ENCODE measurements at places on chromosomes 5 and 9.
A peak's percentile ranks its signal among the peaks of the same experiment; 100 is the strongest.

DNA sequence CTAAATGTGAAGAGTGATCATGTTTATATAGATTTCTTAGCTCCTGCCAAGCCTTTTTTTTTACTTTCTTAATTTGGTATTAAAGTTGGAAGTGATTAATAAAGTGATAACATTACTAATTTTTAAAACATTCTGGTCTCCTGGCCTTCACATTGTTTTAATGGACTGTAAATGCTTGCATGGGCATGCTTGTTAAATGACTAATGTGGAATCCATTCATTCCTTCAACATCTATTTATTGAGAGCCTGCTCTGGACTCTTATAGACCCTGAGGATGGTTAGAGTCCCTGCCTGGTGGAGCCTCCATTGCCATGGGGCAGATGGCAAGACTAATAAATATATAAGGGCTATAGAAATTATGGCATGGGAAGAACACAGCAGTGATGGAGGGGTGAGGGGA is 103.5 kb downstream of the NTRK2 start:
- no peak for DNase-seq

GRCh38 chr9:25412646-25413045 is 265.6 kb downstream of the TUSC1 start:
- no peak for DNase-seq

DNA sequence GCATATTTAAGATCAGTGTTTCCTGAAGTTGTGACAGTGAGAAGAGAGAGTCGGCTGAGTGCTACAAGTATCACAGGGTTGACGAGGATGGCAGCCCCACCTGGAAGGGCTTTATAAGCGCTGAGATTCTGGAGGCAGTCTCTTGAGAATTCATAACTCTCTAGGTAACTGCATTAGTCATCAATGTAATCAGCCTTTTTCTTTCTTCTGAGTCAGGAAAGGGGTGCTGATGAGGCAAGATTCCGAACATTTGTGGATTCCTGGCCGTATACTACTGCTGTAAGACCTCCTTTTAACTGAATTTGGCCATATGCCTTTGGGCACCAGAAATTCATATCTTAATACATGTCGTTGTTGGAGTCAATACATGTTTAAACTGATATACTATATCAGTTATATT is 6.6 kb upstream of the RNF20 start:
- no peak for DNase-seq

DNA sequence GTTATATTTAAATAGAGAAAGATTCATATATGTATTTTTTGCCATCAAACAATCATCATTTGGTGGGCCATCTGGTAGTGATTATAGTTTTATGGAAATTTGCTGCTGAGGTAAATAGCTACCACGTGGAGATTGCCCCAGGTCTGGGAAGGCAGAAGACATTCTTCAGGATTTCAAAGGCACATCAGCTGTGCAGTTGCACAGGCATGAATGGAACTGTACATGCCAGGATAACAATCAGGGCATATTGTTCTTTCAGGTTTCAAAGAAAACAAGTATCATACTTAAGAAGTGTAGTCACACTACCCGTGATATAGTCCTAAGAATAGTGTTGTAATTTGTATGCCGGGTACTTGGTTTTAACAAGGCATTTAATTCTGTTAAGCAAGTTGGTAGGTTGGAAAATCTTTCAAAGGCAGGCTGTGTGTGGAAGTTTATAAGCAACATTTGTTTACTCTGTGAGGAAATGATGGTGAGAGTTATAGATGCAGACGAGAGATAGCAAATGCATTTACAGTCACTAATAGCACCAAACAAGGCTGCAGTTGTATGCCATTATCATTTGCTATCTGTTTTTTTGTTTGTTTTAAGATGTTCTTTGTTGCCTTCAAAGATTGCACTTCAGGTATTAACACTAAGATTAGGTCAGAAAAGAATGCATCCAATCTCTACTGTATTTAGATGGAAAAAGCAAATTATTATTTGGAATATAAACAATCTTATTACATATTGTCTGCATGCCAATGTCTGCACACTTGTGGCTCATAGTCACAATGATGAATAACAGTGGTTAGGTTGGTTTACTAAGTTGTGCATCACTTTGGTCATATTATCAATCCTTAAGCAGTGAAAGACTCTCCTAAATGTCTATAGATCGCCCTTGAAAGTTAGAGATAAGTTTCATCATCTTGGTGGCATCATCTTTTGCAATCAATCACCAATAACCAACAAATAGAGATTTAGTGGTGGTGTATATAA is 55.3 kb downstream of the RPS23 start:
- DNase-seq, result no peak

GRCh38 chr5:139717221-139717620 is 69.1 kb downstream of the CXXC5 start:
- no peak for DNase-seq

- DNase-seq, result no peak
These were observed 20.1 kb downstream of the DEPDC1B start for GRCh38 chr5:60679816-60680215.

- no peak for DNase-seq
These were observed 76.8 kb upstream of the LMX1B start for GRCh38 chr9:126536841-126537465.

GRCh38 chr5:45171563-45171962 is 362.8 kb downstream of the MRPS30 start:
- no peak for DNase-seq

- peak; percentile 4 for DNase-seq
These were observed 41.9 kb downstream of the BNC2 start for GRCh38 chr9:16828340-16829281.

GRCh38 chr9:1929722-1930244 is 85.4 kb upstream of the SMARCA2 start:
- no peak for DNase-seq

- peak; percentile 47 for DNase-seq
These were observed 6.1 kb upstream of the RNF183 start for GRCh38 chr9:113309204-113309813.

DNA sequence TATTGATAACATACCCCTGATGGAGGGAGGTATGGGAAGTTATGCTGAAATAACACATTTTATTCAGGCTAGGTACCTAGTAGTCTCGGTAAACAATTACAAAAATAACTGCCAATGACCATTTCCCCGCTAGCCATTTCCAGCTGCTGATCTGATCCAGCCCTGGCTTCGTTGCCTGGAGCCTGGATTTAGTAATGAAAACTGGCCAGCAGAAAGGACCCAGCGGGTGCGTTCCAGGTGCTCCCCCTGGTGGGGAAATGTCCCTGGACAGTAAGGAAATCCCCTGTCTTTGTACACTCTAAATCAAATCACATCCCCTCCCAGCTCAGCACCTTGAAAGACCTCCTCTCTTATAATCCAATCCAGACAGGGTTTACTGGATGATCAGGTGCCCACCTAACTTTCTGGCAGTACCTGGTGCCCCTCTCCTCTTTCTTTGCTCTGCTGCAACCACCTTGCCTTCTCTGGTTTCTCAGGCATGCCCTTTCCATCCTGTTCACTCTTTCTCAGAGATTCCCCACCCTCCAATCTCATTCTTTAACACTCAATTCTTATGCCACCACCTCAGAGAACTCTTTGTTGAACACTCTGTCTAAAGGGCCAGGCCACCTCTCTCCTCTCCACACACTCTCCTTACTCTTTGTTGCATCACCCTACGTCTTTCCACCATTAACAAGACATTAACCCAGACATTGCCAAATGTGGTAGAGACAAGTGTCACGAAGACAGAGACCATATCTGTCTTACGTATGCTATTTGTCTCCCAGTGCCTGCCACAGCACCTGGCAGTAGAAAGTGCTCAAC is 50.1 kb upstream of the SMAD5 start:
- DNase-seq, result no peak

GRCh38 chr5:14284392-14285148 is 141.4 kb downstream of the TRIO start:
- no peak for DNase-seq

DNA sequence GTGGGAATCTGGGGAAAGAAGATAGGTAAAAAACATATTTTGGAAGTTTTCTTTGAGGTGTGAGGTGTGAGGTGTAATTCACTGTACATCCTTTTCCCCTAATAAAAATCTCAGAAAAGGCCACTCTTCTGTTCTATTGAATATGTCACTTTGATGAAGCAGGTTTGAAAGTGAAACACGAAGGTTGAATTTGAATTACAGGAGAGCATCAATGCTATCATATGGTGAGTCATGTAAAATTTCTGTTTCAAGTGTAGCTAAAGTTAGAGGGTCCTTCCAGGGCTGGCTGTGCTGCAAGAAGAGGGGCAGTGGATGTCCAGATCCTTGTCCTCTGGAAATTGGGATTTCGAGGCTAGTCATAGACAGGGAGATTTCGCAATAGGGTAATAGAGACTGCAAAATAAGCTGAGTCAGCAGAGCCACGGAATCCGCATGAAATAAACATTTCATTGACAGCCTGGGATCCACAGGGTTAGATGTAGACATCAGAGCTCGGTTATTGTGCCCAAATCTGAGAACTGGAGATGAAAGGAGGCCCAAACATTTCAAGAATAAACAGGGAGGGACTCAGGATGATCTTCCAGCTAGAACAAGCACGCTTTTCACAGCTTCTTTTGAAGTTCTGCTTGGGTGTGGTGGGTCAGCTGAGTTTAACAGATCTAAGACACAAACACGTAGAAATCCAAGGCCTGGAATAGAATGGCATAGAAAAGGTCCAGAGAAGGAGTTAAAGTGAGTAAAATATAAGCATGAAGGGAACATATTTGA is 194.4 kb upstream of the CDKN2B start:
- no peak for DNase-seq

DNA sequence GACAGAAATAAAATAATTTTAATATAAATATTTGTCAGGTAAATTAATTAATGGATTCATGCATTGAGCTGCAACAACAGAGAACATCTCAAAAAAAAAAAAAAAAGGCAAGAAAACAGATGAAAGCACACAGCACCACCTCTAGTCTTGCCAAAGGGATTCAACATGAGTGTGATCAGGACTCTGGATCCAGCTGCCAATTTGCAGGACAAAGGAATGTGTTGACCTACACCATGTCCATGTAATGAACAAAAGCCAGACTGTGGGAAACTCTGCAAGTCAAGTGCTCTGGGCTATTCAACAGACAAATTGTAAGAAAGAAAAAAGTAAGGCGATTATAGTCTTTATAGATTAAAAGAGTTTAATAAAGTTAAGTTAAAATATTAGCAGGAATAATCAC is 769.3 kb downstream of the TLR4 start:
- DNase-seq, result no peak

GRCh38 chr9:116387934-116388698 is 234.5 kb downstream of the PAPPA start:
- no peak for DNase-seq

DNA sequence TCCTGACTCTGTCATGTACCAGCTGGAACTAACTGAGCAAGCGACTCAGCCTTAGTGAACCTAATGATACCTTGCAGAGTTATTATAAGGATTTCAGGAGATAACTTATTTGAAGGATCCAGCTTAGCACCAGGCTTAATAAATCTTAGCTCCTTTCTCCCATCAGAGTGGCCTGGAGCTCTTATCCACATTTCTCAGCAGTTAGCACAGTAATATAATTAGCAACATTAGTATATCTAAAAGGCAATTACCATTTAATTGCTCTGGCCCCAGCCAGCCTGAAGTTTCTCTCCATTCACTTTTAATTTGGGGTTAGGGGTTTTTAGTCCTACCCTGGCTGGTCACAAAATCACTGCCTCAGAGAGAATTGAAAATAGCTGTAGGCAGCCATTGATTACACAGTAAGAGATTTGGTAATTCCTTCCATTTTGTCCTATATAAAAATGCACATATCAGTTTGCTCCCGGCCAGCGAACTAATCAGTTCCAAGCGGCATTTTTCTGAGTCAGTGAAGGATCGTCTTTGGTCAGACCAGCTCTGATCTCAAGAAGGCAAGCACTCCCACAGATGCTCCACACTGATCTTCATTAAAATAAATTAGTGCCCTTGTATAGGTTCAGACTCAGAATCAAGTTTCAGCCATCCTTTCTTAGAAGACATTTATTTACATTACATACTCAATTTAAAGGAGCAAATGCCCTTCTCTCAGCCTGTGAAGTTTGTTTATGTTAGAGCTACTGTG is 56.6 kb downstream of the SNCAIP start:
- no peak for DNase-seq

DNA sequence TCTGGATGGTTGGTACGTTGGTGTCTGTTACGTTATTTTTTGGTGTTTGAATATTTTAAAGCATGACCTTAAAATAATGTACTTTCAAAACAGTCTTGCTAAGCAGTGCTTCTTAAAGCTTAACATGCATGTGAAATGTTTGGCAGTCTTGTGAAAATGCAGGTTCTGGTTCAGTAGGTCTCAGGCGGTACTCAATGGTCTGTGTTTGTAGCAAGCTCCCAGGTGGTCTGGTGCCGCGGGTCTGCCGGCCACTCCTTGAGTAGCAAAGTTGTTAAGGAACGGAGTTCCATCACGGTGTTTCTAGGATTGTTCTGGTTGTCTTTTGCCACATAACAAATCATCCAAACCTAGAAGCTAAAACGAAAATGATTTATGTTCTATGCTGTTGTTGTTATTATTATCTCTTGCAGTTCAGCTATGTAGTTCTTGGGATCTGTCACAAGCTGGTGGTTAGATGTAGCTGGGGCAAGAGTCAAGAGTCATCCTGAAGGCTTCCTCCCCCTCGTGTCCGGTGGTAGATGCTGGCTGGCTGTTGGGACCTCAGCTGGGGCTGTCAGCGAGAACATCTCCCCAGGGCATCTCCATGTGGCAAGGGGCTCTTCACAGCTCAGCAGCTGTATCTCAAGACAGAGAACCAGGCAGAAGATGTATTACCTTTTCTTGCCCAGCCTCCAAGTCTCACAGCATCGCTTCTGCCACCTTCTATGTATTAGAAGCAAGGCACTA is 186.8 kb downstream of the PALM2AKAP2 start:
- DNase-seq, result no peak

DNA sequence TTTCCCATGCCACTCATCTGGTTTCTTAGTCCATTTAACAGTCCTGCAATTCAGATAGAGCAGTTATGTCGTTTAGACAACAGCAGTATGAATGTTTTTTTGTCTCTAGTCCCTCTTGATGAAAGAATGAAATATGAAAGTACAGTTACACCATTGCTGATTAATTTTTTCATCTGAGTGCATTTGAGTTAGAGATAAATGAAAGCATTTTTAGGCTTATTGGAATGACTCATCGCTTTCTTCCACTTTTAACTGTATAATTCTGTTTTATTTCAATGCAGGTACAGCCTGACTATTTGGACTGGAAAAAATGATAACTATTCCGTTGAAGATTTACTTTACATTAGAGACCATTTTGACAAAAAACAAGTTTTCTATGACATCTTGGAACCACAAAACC is 28.7 kb downstream of the ANKRD34B start:
- no peak for DNase-seq

DNA sequence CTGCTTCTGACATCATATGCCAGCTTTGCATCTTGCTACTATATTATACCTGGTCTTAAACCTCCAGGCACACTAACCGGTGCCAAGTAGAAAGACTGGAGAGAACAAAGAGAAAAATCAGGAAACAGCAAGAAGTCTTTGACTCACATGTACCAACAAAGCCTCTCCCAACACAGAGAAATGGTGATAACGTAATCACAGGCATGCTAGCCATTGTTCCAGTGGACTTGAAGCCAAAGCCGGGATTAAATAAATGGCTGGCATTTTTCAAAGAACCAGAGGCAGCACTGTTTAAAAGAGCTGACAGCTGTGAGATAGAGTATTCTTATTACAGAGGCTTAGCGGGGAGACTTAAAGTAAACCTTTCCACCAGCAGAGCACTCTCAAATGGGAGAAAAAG is 148.4 kb upstream of the NFIL3 start:
- no peak for DNase-seq

GRCh38 chr5:109322694-109323093 is 87.1 kb downstream of the PJA2 start:
- DNase-seq, result no peak

Data from globus pallidus (tissue), 1 donor.